Fibroblast of skin of back (primary cell): ENCODE measurements at places on chromosomes 2 and 18.

DNA sequence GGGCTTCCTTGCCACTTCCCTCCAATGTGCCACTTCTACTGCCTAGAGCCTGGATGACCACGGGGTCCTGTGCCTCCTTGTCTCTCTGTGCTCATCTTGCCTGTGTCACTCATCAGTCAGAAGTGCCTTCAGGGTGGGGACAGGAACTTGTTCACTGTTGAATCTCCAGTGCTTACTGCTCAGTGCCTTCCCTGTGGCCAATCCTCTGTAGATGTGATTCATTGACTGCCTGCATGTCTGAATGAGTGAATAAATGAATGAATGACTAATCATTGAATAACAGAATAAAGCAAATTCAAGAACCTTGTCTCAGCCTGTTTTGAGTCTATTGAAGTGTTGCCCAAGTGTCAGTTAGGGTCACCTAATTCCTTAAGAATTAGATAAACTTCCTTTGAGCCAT is 42.3 kb upstream of the FAM136A start:
- DNase-seq: peak; percentile 25

DNA sequence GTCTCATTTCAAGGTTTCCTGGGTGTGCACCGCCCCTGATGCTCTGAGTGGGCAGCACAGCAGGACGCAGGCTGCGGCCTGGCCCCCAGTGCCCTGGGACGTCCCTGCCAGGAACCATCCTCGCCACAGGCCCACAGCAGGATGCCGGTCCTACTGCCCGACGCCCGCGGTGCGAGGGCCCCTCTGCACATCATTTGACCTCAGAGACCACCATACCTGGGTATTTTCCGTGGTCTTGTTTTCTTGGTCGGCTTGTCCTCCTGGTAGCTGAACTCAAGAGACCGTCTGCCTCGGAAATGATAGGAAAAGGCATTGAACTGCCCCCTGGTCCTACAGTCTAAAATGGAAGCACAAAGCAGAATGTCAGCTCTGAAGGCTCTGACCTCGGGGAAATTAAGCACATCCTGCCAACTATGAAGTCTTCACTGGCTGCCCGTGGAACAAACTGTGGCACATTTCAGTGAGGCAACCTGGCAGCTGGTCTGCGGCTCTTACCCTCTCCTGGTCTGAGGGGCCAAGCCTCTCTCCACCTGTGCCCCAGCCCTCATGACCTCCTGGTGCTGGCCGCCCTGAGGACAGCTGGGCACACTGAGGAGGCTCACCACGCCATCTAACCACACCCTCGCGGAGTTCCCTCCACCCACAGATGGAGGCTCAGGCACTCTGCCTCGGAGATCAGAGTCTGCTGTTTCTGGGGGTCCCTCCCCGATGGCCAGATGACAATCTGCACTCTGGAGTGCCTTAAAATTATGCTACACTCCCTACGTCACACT is 105.0 kb downstream of the PXDN start:
- no peak for DNase-seq

- no peak for DNase-seq
Observed at GRCh38 chr2:188746727-188747126, 227.4 kb upstream of the COL3A1 start.

DNA sequence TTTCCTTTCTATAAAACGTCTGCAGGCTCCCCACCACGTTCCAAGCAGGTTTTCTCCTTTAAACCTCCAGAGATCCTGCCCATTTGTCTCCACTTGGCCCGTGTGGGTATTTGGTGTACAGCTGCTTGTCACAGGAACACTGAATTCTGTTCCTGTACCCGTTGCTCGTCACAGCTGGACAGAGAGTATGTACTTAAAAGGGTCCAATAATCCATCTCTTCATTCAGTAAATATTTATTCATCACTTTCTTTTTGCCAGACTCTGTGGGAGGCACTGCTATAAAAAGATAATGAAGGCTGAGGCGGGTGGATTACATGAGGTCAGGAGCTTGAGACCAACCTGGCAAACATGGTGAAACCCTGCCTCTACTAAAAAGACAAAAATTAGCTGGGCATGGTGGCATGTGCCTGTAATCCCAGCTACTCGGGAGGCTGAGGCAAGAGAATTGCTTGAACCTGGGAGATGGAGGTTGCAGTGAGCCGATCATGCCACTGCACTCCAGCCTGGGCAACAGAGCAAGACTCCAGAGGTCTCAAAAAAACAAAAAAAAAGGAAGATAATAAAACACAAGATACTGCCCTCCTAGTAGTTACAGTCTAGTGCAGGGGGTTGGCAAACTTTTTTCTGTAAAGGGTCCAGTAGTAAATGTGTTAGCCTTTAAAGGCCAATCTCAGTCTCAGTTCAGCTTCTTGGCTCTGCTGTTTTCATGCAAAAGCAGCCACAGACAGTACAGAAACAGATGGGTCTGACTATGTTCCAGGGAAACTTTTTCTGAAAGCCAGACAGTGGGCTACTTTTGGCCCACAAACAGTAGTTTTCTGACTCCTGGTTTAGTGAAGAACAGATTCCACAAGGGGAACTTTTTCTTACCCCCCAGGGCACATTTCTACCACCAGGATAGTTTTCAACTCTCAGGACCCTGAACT is 309.9 kb upstream of the RAB12 start:
- no peak for DNase-seq

DNA sequence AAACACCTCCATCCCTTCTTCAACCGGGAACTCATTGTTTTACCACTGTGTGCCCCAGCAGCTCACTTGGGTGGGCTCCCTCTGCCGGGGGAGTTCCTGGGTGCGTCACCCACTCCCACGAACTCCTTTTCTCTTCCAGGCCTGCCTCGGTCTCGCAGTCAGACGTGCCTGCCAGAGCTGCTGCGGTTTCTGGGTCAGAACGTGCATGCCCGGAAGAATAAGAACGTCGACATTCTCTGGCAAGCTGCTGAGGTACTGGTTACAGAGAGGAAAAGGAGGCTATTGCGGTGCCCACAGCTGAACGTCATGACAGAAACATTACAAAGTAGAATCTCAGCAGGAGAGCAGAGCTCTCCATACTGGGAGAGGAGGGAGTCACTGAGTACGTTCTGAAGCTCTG is 35.6 kb downstream of the COA5 start:
- no peak for DNase-seq

GRCh38 chr2:240128608-240129145 is 7.4 kb downstream of the COPS9 start:
- DNase-seq: no peak

DNA sequence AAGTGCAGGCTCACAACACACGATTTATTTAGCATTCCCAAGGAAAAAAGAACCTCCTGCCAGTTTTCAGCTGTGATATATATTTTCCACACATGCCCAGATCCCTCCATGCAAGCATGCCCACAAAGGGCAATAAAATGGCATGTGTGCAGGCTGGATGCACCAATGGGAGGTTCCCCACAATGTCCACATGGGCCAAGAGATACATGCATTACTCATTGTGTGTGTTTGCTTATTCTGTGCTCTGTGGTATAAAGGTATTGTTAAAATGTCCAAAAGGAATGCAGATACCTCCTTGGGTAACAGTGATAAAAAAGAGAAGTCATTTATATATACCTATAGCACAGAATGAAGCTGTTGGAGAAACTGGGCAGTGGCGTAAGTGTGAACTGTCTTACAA is 207.4 kb downstream of the FHOD3 start:
- no peak for DNase-seq

GRCh38 chr18:75132098-75132870 is 76.7 kb downstream of the PTGR3 start:
- DNase-seq: no peak
